ENCODE measurements at places on chromosomes 16 and 17. TPM values are rescaled to one million over a fixed set of nuclear protein-coding genes. Genes with fewer than 3 reads are reported as not detected.

RNF222 gene
- not detected for total RNA-seq

C17orf107 gene
- total RNA-seq, result 2.4 TPM

RMI2 gene
- total RNA-seq, result 11.1 TPM

CHST6 gene
- total RNA-seq, result 0.05 TPM

RAMP2 gene
- total RNA-seq, result 1.1 TPM

KRTAP2-1 gene
- total RNA-seq, result not detected

C1QTNF1 gene
- total RNA-seq, result 1.5 TPM

G6PC1 gene
- total RNA-seq, result 0.08 TPM

ZPBP2 gene
- not detected for total RNA-seq

ESRP2 gene
- total RNA-seq, result 27.0 TPM

HSD17B1 gene
- 5.4 TPM for total RNA-seq

GRCh38 chr17:2237950-2238349 is 65.6 kb downstream of the SMG6 start:
- no peak for DNase-seq

DNA sequence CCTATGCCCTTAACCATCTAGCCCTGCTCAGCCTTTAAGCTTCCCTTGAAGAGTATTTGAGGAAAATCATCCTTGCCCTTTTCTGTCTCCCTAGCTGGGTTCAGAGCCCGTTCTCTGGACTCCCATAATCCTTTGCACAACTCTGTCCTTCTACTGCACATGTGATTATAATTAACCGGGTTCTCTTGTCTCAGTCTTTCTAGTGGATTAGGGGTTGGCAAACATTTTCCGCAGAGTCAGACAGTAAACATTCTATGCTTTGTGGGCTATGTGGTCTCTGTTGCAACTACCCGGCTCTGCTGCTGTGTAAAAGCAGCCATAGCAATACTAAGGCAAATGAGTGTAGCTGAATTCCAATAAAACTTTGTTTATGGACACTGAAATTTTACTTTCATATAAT is 80.0 kb downstream of the CDRT15 start:
- DNase-seq, result no peak

- DNase-seq, result peak; percentile 7
These were observed 18.3 kb upstream of the WFIKKN2 start for GRCh38 chr17:50816771-50817751.

GRCh38 chr17:32019228-32019627 is 12.0 kb downstream of the LRRC37B start:
- no peak for DNase-seq

DNA sequence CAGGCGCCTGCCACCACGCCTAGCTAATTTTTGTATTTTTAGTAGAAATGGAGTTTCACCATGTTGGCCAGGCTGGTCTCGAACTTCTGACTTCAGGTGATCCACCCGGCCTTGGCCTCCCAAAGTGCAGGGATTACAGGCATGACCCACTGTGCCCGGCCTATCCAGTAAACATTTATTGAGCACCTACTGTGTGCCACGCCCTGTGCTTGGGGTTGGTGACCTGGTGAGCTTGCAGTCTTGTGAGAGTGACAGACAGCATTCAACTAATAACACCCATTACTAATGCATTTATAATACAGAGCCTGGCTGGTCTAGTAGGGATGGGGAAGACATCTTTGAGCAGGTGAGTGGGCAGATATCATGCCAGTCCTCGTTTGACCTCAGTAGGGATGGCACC is 113.1 kb downstream of the SOCS1 start:
- DNase-seq, result no peak

GRCh38 chr17:77707546-77707945 is 251.0 kb upstream of the TNRC6C start:
- DNase-seq, result no peak

- DNase-seq, result no peak
These were observed 22.3 kb upstream of the PLLP start for GRCh38 chr16:57306676-57307341.

DNA sequence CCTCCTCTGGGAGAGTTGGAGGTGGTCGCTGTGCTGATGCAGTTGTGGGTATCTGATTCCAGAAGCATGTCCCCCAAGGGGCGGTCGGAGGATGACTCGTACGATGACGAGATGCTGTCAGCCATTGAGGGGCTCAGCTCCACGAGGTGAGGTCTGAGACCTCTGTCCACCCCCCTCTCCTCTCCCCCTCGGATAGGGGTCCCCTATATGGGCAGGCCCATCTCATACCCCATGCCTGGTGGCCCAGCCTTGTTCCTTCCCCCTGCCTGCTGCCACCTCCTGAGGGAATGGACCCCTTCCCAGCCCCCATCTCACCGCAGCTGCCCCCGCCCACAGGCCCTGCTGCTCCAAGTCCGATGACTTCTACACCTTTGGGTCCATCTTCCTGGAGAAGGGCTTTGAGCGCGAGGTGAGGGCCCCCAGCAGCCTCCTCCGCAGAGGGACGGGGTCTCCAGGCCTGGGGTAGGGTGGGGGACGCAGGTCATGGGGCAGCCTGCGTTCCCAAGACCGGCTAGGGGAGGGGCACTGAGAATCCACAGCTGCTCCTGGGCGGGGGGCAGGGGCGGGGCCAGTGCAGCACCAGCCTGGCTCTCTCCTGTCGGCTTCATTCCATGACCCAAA is 39.2 kb downstream of the ADCY7 start:
- DNase-seq, result no peak

DNA sequence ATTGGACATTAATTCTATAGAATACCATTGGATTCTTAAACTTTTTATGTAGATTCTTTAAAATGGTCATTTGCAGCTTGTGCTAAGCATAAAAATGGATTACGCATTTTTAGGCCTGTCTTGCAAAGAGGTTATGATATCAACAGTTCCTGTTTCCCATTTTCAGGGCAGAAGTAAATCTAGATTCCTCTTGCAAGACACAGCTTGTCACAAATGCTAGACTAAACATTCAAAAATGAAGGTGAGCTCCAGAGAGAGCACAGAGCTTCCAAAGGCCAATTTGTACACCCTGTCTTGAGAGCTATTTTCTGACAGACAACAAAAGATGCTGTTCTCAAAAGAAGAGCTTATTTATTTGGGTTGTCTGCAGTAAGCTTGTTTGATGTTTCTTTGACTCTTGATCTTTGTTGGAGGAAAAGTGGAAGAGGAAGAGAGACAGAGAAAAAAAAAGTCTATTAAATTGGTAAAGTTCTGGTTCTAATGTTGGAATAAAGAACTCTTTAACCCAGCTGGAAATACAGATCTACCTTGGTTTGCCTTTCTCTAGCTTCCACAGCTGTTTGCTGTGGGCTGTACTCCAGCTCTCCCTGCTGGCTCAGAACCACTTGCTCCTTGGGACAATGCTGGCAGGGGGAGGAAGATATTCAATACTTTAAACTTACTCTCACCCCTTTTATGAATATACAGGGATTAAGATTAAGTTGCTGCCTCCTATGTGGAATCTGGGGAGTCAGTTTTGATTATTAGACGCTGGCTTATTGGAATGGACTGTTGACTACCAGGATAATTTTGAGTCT is 651.8 kb downstream of the CDH11 start:
- DNase-seq, result no peak

DNA sequence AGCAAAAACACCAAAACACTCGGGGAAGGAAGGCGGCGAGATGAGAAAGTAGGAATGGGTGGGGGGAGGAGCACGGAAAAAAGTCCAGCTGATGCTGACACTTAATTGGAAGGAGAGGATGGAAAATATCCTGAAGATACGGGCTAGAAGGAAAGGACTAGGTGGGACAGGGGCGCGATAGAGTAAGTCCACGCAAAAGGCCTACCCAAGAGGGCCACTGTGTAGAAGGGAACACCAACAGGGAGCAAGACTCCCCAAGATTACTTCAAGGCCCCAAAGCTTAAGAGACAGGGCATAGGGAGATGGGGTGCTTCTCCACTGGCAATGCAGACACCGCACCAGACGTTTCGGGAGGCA is 736 bp downstream of the APPBP2 start:
- DNase-seq, result no peak

DNA sequence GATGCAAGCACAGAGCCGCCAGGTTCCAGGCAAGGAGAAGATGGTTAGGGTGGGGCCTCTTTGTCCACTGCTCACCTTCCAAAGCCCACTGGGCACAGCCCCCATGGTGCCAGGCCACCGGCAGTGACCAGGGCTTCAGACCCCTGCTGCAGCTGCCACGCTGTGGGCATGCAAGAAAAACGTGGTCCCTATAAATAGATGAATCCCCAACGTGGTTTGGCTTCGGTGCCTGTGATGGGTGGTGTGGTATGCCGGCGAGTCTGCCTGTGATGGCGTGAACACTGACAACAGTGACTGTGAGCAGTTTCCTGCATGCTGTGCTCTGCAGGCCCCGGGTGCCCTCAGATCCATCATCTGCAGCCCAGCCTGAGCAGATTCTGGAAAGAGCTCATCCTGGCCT is 36.6 kb downstream of the RAB11FIP4 start:
- no peak for DNase-seq

GRCh38 chr17:22512997-22513538 is 820.7 kb downstream of the KCNJ18 start:
- DNase-seq, result no peak

GRCh38 chr16:19698480-19699465 is 19.3 kb downstream of the KNOP1 start:
- DNase-seq, result no peak

- no peak for DNase-seq
These were observed at the start of gene UNC13D for GRCh38 chr17:75843577-75844529. Gene UNC13D (minus strand): TSS chr17:75844404. CDS start chr17:75844337, 67 bp downstream.

GRCh38 chr16:1771188-1771863 is at the start of gene NME3:
Gene NME3 (minus strand): TSS chr16:1771543. CDS start chr16:1771534, 9 bp downstream.
- no peak for DNase-seq

GRCh38 chr16:86437348-86437747 is 73.0 kb upstream of the FOXF1 start:
- no peak for DNase-seq

- DNase-seq, result no peak
These were observed 29.7 kb downstream of the NDEL1 start for GRCh38 chr17:8465356-8465755.

DNA sequence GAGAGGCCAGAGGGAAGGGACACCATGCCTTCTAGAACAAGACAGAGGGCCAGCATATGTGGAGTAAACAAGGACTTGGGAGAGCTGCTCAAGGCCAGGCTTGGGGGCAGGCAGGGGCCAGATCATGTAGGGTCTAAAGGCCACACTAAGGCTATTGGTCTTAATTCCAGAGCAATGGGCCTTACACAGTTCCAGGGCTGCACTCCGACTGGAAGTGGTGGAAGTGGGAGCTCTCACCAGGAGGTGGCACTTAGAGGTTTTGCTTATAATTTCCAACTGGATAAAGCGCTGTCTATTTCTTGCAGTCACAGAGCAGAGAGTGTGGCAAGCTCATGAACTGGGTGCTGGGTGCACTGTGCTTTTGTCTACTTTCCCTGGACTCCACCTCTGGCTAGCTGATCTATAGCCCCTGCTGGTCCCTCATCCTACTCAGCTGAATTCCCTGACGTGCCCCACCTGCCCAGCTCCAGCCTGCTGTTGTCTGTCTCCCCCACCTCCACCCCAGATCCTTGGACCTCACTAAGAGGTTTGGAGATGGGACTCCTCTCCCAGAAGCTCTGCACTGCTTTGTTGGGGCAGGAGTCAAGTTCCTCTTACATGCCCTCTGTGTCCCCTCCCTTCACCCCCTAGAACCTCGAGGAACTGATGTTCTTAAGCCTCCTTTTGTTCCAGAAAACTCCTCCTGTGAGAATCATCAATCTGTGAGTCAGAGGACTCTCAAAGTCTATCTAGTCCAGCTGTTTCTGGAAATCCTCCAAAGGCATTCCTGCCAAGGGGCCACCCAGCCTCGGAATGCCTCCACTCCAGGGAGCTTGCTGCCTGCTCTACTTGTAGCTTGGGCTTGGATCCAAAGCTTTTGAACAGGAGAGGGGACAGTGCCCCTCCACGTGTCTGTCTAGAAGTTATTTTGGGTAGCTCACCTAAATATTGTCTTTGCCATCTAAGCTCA is 48.1 kb upstream of the KSR1 start:
- DNase-seq, result no peak

DNA sequence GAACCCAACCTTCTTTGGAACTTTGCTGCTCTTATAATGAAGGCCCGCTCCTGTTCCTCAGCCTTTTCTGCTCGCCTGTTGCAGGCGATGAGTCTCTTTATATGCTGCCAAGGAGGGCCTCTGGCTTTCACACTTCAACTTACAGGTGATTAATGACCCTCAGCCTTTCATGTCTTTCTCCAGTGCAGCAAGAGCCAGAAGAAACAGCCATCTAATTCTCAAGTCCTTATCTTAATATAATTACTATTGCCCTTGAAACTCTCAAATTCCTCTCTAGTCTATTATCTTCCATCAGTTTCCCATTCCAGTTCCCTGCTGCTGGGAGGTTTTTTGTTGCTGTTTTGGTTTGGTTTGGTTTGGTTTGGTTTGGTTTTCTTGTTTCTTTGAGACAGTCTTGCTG is 121.8 kb upstream of the MED13 start:
- no peak for DNase-seq

DNA sequence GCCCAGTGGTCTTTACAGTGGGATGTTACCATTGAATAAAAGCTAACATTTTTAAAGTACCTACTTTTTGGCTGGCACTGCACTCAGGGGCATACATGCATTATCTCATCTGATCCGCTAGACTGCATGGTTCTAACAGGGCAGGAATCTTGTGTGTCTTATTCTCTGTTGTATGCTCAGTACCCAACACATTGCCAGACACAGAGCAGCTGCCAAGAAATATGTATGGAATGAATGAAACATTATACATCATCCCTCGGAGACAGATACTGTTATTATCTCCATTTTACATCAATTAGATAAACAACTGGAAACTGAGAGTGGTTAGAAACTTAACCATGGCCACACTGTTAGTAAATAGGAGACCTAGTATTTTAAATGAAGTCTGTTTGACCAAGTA is 74.1 kb upstream of the CDH11 start:
- no peak for DNase-seq

- no peak for DNase-seq
These were observed 25.7 kb downstream of the RAB11FIP4 start for GRCh38 chr17:31417051-31417792.

- no peak for DNase-seq
These were observed 211.9 kb downstream of the PRKCA start for GRCh38 chr17:66514227-66514806.

GRCh38 chr16:14496047-14496770 is 133.9 kb downstream of the PARN start:
- no peak for DNase-seq

DNA sequence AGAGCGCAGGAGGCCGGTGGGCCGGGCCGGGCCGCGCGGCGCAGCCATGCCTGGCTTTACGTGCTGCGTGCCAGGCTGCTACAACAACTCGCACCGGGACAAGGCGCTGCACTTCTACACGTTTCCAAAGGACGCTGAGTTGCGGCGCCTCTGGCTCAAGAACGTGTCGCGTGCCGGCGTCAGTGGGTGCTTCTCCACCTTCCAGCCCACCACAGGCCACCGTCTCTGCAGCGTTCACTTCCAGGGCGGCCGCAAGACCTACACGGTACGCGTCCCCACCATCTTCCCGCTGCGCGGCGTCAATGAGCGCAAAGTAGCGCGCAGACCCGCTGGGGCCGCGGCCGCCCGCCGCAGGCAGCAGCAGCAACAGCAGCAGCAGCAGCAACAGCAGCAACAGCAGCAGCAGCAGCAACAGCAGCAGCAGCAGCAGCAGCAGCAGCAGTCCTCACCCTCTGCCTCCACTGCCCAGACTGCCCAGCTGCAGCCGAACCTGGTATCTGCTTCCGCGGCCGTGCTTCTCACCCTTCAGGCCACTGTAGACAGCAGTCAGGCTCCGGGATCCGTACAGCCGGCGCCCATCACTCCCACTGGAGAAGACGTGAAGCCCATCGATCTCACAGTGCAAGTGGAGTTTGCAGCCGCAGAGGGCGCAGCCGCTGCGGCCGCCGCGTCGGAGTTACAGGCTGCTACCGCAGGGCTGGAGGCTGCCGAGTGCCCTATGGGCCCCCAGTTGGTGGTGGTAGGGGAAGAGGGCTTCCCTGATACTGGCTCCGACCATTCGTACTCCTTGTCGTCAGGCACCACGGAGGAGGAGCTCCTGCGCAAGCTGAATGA is 606 bp downstream of the THAP11 start:
- DNase-seq, result no peak

- DNase-seq, result no peak
These were observed 867 bp upstream of the LIMD2 start for GRCh38 chr17:63700528-63701455.

Measured in Panc1 (cell line).